ENCODE measurements at places on chromosomes 7 and 10.

GRCh38 chr10:10141782-10142382 lies 875.8 kb upstream of the CELF2 start:
- DNase-seq: no peak

DNA sequence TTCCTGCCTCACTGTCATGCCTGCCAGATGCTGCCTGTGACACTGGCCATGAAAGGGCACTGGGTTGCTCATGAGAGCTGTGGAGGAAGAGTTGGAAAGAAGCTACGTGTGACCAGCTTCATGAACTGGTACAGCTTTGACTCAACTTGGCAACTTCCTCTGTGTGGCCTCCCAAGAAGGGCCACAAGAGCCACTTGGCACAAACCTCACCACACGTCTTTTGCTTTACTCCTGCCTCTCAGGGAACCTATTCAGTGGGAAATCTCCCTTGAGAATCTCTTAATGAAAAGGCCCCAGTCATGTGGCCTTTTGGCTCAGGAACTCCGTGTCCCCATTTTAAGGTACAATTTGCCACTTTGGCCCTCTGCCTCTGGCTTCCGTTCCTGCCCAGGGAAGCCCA lies 54.5 kb downstream of the FRMD4A start:
- DNase-seq: no peak

GRCh38 chr7:106774768-106775551 lies 90.1 kb upstream of the PIK3CG start:
- DNase-seq: no peak

DNA sequence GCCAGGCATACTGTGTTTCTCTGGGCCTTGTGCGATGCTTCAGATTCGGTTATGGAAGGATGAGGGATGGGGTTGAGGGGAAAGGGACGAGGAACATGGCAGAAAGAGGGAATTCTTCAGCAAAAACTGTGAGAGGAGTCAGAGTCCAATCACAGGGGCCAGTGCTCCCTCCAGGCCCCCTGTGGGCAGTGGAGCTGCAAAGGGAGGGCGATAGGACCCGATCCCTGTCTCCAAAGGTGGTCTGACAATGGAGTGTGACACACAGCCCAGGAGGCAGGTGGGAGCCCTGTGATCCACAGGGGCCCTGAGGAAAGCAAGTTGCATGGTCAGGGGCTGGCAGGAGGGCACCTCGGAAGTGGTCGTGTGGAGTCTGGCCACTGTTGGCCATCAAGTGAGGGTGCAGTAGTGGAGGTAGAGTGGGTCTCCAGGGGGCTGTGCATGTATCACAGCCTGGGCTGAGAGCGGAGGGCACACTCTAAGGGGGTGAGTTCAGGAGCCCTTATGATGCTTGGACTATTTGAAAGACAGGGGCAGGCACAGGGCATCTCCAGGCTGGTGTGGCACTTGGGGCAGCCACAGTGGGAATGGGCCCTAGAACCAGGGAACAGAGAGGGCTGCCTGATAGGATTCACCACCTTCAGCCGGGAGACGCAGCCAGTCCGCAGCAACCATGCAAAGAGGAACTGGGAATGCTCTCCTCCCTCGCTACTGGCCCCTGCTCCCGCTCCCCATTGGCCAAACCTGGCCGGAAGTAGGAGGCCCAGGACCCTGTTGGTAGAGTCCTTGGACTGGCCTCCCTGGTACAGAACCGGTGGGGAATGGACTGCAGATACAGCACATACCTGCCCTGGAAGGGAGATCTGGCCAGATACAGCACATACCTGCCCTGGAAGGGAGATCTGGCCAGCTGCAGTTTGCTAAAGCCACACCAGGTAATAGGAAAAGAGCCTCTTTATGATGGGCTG lies 115.9 kb downstream of the ADCY1 start:
- no peak for DNase-seq

DNA sequence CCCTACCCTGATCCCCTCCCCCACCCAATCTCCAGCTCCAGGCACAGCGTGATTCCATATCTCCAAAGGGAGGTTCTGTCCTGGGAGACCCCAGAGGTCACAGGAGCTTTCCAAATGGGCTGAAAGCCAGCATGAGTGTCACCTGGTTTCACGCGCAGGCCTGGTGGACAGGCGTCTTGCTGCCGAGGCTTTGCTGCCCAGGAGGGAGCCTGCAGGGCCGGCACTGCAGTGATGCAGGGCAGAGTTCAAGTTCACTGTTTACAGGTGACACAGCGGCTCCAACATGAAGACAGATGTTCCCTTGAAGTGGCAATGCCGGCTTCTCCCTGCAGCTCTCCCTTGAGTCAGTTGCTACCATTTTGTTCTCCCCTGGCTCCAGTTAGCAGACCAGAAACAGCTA lies 104.3 kb downstream of the TCERG1L start:
- no peak for DNase-seq

GRCh38 chr10:69426376-69426727 lies 9.6 kb upstream of the TACR2 start:
- no peak for DNase-seq

- DNase-seq: no peak
Measured at GRCh38 chr10:86708068-86708782, 39.9 kb downstream of the LDB3 start.

- no peak for DNase-seq
Measured at GRCh38 chr7:5470167-5470532, 46.5 kb upstream of the TNRC18 start.

DNA sequence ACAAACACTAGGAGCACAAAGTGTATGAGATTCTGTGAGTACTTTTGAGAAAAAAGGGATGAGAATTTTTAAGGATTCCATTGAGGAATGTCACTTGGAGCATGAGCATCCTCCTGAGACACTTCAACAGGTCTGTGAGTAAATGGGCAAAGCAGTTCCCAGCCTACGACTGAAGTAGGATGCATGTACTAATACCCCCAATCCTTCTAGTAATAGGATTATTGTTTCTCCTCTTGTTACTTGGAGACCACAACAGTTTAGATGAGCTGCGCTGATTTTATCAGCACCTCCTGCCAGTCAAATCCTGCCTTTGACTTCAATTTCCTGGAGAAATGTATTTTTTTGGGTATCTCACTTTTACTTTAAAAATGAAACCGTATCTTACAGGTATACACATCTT lies 820 bp downstream of the BBS9 start:
- DNase-seq: no peak

GRCh38 chr10:44178281-44178680 lies 206.6 kb downstream of the CXCL12 start:
- no peak for DNase-seq

GRCh38 chr10:123132576-123133477 lies 2.9 kb upstream of the HMX3 start:
- peak; percentile 86 for DNase-seq

DNA sequence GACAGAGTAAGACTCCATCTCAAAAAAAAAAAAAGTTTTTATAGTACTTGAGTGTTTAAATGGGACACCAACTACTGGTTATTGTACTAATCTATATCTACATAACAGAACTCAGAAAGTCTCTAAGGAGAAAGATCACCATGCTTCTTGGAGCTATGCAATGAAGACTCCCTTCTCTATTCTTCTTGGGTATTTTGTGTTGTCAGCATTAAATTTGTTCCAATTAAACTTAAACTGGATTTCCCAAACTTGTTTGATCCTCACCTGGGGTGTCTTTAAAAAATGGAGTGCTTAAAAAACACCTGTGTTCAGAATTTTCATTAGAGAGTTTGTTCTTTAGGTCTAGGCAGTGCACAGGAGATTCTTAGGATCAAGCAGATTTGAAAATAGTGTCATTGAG lies 536.0 kb downstream of the GATA3 start:
- DNase-seq: no peak

- no peak for DNase-seq
Measured at GRCh38 chr10:102007796-102008195, 48.2 kb downstream of the ARMH3 start.

GRCh38 chr7:12226756-12227155 lies 15.7 kb downstream of the TMEM106B start:
- DNase-seq: no peak

DNA sequence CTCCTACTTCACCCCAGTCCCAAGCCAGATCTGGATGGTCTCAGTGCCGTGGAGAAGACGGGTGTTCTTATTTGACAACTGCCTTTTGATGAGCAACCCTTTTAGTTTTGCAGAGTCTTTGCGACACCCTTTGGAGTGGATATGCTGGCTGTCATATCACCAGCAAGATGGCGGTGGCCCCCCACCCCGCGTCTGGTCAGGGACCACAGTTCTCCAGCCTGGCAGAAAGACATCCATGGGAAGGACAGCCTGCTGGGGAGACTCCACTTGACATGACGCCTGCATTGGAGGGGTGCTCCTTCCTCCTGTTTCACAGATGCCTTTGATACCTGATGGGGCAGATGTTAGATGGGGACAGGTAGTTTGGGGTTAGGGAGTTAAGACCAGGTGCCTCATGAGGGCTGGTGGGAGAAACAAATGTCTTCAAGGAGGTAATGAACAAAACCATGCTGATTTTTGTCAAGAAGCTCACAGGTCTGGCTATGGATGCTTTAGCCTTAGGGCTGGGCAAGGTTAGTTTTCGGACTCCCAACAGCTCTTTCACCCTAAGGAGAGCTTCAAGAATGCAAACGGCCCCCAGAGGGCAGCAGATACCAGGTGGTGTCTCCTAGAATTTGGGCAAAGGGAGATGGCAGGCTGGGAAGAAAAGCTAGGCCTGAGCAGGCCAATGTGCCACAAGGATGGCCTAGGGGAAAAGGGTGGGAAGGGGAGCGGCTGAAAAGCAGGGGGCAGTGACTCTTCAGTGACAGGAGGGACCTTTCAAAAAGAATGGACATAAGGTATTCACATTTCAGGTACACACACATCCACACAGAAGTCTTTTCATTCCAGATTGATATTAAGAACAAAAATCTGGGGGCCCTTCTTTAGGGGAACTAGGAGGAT lies 95.2 kb downstream of the CLEC2L start:
- no peak for DNase-seq

DNA sequence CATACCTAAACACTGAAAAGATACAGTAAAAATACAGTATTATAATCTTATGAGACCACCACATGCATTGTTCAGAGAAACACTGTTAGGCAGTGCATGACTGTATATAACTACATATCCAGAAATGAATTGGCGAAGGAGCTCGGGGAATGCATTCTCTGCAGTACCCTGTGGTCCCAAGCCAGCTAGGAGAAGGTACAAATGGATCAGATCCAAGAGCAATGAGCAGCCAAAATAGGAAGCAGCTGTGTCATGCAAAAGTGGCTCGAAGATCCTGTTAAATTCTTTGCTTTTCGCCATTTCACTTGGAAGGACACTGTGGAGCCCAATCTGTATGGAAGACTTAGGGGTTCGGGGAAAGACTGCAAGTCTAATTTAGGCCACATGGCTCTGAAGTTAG lies 334.8 kb downstream of the TNS3 start:
- DNase-seq: no peak

GRCh38 chr7:112084520-112084971 lies 121.7 kb downstream of the DOCK4 start:
- DNase-seq: no peak

DNA sequence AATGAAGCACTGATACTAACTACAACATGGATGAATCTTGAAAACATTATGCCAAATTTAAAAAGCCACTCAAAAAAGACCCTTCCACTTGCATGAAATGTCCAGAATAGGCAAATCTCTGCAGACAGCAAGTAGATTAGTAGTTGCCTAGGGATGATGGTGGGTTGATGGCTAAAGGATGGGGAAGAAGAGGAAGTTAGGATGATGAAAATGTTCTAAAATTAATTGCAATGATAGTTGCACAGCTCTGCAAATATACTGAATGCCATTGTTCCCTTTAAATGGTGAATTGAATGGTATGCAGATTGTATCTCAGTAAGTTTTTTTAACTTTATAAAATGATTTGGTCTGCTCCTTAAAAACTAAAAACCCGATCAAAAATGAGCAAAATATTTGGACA lies 7.3 kb upstream of the LIPA start:
- no peak for DNase-seq

- no peak for DNase-seq
Measured at GRCh38 chr10:15168291-15168785, at the start of gene NMT2. NMT2 (minus strand) TSS chr10:15168693; CDS start chr10:15168612, 81 bp downstream.

DNA sequence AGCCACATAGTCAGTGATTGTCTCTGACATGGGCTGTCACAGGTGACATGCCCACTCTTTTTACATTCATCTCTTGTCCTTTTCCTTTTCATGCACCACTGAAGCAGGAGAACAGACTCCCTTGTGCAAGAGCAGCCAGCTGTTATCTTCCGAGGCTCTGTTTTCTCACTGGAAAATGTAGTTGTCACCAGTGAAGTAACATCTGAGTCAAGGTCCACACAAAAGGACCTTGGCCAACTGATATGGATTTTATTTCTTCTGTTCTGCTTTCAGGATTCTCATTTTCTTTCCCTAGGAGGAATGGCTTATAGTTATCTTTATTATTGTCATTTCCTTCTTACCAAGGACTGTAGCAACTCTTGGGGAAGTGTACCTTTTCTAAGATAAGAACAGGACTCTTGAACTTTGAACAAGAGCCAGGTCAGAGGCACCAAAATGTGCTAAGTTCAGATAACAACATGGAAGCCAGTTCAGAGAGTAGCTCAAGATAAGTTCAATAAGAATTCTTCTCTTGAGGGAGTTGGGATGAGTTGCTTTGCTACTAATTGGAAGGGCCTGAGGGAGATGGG lies 22.7 kb downstream of the AVPI1 start:
- DNase-seq: no peak

- DNase-seq: no peak
Measured at GRCh38 chr7:70886547-70886946, 245.4 kb upstream of the GALNT17 start.

DNA sequence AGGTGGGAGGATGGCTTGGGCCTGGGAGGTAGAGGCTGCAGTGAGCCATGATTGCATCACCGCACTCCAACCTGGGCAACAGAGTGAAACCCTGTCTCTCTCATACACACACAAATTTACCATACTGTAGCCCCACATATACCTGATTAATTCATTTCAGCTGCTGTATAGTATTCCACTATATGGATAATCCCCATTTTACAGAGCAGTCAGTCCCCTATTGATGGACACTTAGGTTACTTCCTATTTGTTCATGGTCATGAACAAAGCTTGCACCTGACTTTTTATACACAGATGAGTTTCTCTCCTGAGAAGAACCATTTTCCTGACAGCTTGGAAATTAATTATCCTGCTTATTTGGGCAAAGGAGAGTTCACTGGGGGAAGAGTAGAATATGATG lies 59.2 kb downstream of the EMX2 start:
- DNase-seq: no peak

- DNase-seq: no peak
Measured at GRCh38 chr10:3516923-3517255, 268.1 kb downstream of the KLF6 start.

DNA sequence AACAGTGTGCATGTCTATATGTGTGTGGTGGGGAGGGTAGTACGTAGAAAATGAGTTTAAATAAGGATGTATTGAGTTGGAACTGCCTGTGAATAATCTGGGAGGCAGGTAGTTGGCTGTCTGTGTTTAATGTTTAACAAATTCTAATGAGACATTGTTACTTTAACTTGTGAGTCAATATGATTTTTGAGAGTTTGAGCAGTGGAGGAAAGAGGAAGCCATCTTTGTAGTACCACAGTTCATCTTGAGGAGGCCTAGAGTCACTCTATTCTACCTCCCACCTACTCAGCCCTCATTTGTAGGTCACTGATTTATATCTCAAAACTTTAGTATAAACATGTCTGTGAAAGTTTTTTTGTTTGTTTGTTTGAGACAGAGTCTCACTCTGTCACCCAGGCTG lies 129.9 kb upstream of the ITGB1 start:
- no peak for DNase-seq

GRCh38 chr10:127874671-127875448 lies 17.9 kb downstream of the CLRN3 start:
- DNase-seq: no peak

- DNase-seq: no peak
Measured at GRCh38 chr7:107119376-107120105, 49.3 kb upstream of the HBP1 start.

All from left hindlimb (tissue), 1 donor.